ENCODE measurements at places on chromosomes 5 and 9.

GRCh38 chr5:139451878-139452660 lies 10.5 kb downstream of the ECSCR start:
- no peak for DNase-seq

DNA sequence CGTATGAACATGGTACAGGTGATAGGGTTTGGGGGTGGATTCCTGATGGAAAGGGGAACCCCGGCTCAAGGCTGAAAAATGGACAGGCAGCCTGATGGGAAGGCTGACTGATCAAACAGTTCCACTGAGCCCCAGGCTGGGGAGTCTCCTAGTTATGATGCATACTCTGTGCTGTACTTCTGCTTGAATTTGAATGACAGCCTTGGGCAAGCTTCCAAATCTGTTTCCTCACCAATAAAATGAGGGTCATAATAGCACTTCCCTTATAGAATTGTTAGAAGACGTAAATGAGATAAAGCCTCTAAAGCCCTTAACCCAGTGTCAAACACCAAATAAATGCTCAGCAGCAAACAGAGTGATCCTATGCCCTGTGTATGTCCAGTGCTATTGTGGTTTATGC lies 478.5 kb upstream of the DMAC1 start:
- DNase-seq = no peak

DNA sequence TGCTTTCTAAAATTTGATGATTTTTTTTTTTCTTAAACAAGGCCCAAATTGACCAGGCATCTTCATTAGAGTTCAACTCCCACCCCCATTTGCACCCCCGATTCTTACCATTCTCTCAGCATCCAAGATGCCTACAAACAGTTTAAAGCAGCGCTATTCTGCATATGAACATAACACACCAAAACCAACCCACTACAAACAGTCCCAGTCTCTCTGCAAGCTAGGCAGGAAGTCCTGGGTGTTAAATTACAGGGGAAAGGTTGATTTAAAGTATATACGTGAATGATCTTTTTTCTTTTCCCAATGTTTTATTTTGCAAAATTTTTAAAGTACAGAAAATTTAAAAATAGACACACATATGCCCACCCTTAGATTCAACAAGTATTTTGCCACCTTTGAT lies 127.0 kb downstream of the ADAMTS12 start:
- no peak for DNase-seq

DNA sequence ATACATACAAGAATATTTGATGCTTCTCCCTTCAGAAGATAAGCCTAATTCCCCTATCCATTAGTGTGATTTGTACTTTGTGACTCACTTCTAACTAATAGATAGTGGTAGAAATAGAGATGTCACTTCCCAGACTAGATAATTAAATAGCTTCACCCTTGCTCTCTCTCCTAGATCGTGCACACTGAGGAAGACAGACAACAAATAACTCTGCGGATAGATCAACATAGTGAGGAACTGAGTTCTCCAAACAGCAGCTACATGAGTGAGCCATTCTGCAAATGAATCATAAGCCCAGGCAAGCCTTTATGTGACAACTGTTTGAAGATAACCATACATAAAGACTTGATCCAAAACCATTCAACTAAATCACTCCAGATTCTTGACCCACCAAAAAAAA lies 1083.4 kb upstream of the C9orf72 start:
- DNase-seq = no peak

- no peak for DNase-seq
Observed at GRCh38 chr5:32326216-32326772, 13.6 kb upstream of the MTMR12 start.

GRCh38 chr5:17190242-17190778 lies 27.1 kb upstream of the BASP1 start:
- DNase-seq = no peak

GRCh38 chr5:54637654-54638053 lies 120.1 kb downstream of the SNX18 start:
- DNase-seq = no peak

DNA sequence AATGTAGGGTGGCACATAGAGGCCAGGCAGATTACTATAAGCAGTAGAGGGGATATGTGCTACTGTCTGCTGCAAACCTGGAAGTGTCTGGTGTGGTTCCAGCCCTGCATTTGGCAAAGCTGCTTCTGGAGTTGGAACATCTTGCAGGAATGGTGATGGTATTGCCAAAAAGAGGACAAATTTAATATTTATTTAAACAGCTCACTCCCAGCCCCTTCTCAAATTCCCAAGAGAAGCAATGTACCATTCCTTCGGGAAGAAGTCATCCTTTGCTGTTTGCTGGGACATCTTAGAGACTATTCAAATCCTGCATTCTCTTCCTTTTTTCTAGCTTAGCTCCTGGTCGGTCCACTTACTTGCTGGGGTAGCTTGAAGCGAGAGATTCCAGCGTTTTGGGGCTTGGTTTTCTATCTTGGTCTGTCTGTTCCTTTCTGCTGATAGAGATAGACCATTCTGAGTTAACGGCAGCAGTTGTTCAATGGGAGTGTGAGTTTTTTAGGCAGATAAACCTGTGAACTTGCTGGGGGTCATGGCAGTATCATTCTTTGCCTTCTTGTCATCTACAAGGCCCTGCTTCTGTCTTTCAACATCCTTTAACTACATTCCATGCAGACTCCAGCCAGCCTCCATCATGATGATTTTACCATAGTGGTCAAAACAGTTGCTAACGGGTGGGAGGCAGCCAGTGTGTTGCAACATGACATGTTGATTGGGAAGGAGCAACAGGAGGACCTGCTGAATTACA lies 69.9 kb downstream of the RCL1 start:
- no peak for DNase-seq

Data from NCI-H1930 (cell line).